B cell (primary cell): ENCODE measurements at places on chromosomes 5 and 9. TPM values are rescaled to one million over a fixed set of nuclear protein-coding genes. Genes with fewer than 3 reads are reported as not detected.

UGT3A2 gene
- not detected in 2 replicates for total RNA-seq

RGS7BP gene
- total RNA-seq, result not detected in 2 replicates

ENHO gene
- not detected in 2 replicates for total RNA-seq

CDKN2AIPNL gene
- 15.8 and 17.2 TPM in 2 replicates for total RNA-seq

ZMYND19 gene
- total RNA-seq, result 24.1 and 25.5 TPM in 2 replicates

ENDOG gene
- 17.1 and 19.3 TPM in 2 replicates for total RNA-seq

TEX48 gene
- not detected in 2 replicates for total RNA-seq

SHB gene
- total RNA-seq, result 1.5 and 1.9 TPM in 2 replicates

DNA sequence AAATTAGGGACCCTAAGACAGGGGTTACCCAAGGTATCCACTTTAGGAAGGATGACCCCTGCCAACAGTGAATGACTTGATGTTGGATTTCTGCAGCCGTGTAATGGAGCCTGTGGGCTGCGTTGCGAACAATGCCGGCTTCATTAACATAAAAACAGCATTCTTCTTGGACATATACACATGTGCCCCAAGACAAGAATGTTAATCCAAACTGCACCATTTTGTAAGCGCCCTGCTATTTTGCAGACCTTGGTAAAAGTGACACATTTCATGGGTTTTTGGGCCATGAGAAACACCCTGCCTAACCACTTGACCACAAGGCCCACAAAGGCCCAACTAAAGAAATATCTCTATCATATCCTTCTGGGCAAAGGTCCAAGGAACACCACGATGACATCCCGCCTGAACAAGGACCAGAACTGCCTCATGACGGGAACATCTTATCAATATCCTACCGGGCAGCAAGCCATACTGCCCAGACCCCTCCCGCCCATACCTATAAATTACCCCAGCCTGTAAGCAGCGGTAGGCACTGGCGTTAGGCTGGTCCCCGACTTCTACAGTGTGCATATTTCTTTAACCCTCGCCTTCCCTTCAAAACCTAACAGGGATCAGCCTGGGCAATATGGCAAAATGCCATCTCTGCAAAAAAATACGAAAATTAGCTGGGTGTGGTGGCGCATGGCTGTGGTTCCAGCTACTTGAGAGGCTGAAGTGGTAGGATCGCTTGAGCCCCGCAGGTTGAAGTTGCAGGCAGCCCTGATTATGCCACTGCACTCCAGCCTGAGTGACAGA, 9.7 kb upstream of the PDCD1LG2 start:
- DNase-seq, result no peak

GRCh38 chr9:89422151-89422975, 75.5 kb downstream of the SEMA4D start:
- DNase-seq, result no peak

- DNase-seq, result no peak
Observed at GRCh38 chr5:101153526-101153925, 250.4 kb upstream of the ST8SIA4 start.

DNA sequence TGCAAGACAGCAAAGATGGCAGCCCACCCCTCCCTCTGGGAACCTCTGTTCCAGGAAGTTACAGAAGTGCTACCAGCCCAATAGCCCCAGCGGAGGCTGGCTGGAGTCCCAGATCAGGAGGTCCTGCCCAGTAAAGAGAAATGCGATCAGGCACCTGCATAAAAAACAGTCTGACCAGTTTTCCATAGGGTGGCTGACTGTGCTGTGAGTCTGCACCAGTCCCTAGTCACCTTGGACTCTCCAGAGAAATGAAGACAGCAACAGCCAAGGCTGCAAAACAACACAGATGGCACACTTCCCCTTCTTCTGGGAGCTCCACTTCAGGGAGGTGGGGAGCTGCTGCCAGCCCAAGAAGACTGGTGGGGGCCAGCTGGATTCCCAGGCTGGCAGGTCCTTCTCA, 265.5 kb upstream of the PCSK5 start:
- DNase-seq, result no peak

GRCh38 chr5:137587919-137588318, 88.8 kb upstream of the SPOCK1 start:
- DNase-seq, result no peak

GRCh38 chr9:5784526-5785315, 48.2 kb downstream of the ERMP1 start:
- no peak for DNase-seq

DNA sequence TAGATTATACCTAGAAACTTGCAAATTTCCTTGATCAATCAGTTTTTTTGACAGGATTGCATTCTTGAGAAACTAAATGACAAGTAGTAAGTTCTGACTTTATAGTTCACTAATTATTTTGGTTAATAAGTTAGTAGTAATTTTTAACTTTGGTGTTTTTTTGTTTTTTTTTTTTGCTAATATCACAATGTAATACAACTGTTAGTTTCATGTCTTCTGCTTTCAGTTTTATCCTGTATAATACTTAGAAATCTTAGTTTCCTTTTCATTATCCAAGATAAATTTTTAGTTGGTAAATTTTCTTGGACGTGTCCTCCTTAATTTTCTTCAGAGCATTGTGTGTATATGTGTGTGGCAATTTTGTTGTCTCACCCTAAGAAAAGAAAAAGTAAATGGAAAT, 57.8 kb downstream of the CWC27 start:
- no peak for DNase-seq

GRCh38 chr5:33049842-33050241, 338.7 kb downstream of the NPR3 start:
- DNase-seq, result no peak

- DNase-seq, result no peak
Observed at GRCh38 chr5:180598797-180599589, 7.7 kb upstream of the SCGB3A1 start.

- DNase-seq, result no peak
Observed at GRCh38 chr5:99320436-99320835, 391.6 kb upstream of the CHD1 start.

DNA sequence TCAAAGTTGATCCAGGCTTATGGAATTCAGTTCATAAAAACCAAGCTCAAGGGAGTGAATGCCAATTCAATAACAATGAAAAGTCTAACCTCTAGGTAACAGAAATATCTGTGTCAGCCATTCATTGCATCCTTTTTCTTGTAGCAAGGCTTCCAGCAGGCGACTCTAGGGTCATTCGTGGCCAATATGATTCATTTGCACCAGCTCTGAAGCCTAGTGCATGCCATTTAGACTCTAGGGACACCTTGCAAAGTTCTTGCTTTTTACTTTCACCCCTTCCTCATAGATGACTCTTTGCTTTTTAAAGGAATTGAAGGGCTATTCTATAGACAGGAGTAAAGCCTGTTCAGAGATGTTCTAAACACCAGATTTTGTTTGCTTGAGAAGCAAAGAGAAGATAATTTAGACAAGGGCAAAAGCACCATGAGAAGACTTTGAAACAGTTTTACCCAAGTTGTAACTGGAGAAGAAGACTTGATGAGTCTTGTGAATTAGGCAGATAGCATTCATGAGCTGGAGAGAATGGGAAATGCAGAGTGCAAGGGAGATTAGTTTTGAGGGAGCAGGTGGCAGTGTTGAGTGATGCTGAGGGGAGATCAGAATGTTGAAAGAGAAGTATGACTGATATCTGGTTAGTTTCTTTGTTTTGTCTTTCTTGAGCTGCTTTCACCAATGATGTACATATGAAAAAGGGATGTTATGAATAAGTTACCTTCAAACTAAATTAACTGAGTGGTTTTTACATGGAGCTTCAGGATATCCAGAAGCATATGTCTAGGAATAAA, 94.5 kb downstream of the F2RL2 start:
- no peak for DNase-seq

DNA sequence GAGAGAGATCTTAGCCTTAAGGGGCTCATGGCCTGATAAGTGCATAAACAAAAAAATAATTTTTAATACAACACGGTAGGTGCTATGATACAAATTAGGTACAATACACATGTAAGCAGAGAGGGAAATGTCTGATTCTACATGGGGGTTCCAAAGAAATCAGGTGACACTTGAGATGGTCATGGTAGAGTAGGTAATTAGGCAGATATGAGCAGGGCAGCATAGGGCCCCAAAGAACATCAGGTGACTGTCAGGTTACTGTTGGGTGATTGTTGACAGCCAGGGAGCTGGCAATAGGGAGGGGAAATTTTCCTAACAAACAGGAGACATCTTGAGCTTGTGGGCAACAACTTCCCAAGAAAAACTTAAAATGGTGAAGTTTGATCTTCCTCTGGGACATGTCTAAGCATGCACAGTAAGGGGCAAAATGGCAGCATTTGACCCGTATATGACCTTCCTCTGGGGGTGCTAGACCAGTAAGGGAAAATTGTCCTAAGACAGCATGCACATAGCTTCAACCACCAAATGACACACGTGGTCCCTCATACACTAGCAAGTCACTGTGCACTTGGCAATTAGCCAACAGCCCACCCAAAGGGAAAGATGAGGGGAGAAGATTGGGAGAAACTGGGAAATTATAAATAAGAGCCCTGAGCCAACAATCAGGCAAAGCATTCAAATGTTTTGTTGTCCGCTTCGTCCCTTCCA, 37.3 kb upstream of the TENT4A start:
- no peak for DNase-seq

DNA sequence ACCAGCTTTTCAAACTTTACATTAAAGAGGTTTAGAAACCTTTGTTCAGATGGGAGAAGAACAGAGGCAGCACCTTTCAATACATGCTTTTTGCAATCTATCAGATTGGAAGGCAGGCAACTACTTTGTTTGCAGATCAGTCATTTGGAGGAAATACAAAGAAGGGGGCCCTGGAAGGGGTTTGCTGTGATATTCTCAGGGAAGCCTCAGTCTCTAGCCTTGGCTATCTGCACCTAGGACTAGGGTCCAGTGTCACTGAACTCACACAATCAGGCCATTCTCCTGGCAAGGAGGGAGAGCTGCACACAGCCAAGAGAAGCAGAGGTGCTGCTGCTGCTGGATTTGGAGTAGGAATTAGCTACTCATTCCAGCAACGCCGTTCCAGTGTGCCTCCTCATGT, 79.5 kb downstream of the CRB2 start:
- no peak for DNase-seq

- DNase-seq, result no peak
Observed at GRCh38 chr9:14962193-14962882, 52.1 kb upstream of the FREM1 start.

GRCh38 chr9:12775679-12776512, 1.1 kb downstream of the LURAP1L start:
- DNase-seq, result peak; percentile 3
